ENCODE measurements at places on chromosomes 5 and 9. TPM values are rescaled to one million over a fixed set of nuclear protein-coding genes. Genes with fewer than 3 reads are reported as not detected.

Gene ADRA1B
- total RNA-seq = 3.8 TPM

Gene PCDHGB1
- total RNA-seq = 0.49 TPM

Gene GPR151
- total RNA-seq = not detected

Gene PCDHB1
- not detected for total RNA-seq

Gene RELL2
- 4.6 TPM for total RNA-seq

Gene FOXD1
- 72.4 TPM for total RNA-seq

Gene VCP
- 280 TPM for total RNA-seq

Measured in mesangial cell (primary cell).